Neuronal stem cell (in vitro differentiated cells): ENCODE measurements at places on chromosomes 2 and 18.

- no peaks in the 10 kb centered on the region for H3K36me3 ChIP-seq
- no peak overlapping the region for H3K27ac ChIP-seq
- DNase-seq, result no peak
- no peaks in the 10 kb centered on the region for H3K27me3 ChIP-seq
- no peaks in the 10 kb centered on the region for H3K4me1 ChIP-seq
- H3K4me3 ChIP-seq, result no peak overlapping the region
Measured at GRCh38 chr18:42330296-42330695, 375.3 kb downstream of the PIK3C3 start.

GRCh38 chr18:23240609-23240930 is 105.3 kb downstream of the CABLES1 start:
- no peak for DNase-seq
- H3K36me3 ChIP-seq, result peaks cover 4% of the 10 kb centered on the region
- H3K4me3 ChIP-seq, result no peak overlapping the region
- H3K4me1 ChIP-seq, result peaks cover 3% of the 10 kb centered on the region

DNA sequence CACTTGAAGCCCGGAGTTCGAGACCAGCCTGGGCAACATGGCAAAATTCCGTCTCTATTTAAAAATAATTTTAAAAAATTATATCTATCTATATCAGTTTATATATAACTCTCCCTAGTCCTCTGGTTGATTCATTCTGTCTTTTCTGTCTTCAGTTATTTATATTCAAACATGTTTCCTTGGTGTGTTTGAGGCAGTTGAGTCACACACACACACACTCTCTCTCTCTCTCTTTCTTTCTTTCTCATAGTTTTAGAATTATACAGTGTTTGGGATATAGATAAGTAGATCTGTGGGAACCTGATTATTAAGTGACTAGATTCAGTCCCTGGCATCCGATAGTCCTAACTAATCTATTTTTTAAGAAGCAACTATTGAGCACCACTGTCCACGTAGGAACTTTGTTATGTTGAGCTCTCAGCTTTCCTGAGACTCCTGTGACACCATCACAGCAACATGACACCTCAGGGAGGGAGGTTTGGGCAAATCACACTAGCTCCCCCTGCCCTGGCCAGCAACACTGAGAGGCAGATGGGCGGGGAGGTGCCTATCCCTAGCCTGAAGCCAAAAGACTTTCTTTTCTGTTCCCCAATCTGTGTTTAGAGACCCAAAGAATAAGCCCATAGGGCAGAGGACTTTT is 482.7 kb downstream of the DLGAP1 start:
- peaks cover 6% of the 10 kb centered on the region for H3K4me1 ChIP-seq
- H3K36me3 ChIP-seq, result no peaks in the 10 kb centered on the region
- DNase-seq, result peak; percentile 39
- H3K27ac ChIP-seq, result no peak overlapping the region

- peaks cover 11% of the 10 kb centered on the region for H3K27me3 ChIP-seq
- no peaks in the 10 kb centered on the region for H3K36me3 ChIP-seq
- no peak for DNase-seq
- H3K4me1 ChIP-seq, result no peaks in the 10 kb centered on the region
- no peak overlapping the region for H3K4me3 ChIP-seq
- H3K27ac ChIP-seq, result no peak overlapping the region
Measured at GRCh38 chr2:102145107-102145506, 2.6 kb downstream of the IL1R1 start.

- no peaks in the 10 kb centered on the region for H3K36me3 ChIP-seq
- no peaks in the 10 kb centered on the region for H3K27me3 ChIP-seq
- DNase-seq, result no peak
- no peak overlapping the region for H3K4me3 ChIP-seq
- no peak overlapping the region for H3K27ac ChIP-seq
Measured at GRCh38 chr2:12343141-12343540, 373.6 kb upstream of the TRIB2 start.

- H3K4me1 ChIP-seq, result no peaks in the 10 kb centered on the region
- no peaks in the 10 kb centered on the region for H3K27me3 ChIP-seq
- H3K27ac ChIP-seq, result no peak overlapping the region
- H3K36me3 ChIP-seq, result no peaks in the 10 kb centered on the region
Measured at GRCh38 chr18:8052237-8052701, 485.2 kb downstream of the PTPRM start.

DNA sequence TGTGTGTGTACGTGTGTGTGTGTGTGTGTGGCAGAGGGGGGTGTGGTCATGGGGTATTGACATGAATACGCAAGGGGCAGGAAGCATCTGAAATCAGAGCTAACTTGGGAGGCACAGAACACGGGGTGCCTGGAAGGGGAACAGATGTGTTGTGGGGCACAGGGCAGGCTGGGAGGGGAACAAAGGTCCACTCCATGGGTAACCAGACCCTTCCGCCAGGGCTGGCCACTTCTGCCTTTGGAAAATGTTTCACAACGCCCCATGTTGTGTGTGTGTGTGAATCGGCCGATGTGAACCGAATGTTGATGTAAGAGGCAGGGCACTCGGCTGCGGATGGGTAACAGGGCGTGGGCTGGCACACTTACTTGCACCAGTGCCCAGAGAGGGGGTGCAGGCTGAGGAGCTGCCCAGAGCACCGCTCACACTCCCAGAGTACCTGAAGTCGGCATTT is at the start of gene SLC11A1:
Gene SLC11A1 (plus strand): TSS at position 358 of the 451 bp plus-strand sequence. CDS start 96 bp downstream, outside the sequence.
- H3K4me3 ChIP-seq, result peak within 1 kb of the TSS; percentile 31
- H3K27ac ChIP-seq, result no peak within 1 kb of the TSS
- DNase-seq, result no peak
- no peaks in the 10 kb centered on the region for H3K27me3 ChIP-seq
